LHCN-M2 (cell line): ENCODE measurements at places on chromosomes 12 and 14.

DNA sequence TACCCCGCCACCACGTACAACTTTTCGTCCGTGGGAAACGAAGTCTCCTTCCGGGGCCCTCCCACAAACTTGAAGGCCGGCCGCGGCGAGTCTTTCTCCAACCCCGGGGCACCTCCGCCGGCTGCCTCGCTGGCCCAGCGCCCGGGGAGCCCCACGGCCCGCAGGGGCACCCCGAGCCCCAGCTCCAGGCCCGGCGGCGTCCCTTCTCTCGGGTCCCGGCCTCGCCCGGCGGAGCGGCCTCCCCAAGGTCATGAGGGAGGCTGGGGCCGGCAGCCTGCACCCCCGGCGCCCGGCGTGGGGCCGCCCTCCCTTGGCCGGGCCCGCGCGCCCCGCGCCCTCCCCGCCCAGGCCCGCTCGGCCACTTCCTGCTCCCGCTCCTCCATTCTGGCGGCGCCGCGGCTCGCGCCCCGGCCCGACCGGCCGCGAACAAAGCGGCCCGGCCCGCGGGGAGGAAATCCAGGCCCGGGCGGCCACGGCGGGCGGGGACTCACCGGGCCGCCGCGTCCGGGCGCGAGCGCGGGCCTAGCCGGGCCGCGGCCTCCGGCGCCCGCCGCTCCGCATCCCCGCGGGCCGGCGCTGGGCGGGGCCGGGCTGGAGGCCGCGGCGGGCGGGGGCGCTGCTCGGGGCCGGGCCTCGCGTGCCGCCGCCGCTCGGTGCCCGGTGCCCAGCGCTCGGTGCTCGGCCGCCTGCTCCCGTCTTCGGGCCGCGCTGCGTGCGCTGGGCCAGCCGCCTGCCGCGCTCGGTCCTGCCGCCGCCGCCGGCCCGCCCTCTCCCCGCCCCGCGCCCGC is at the start of gene AKT1:
Gene AKT1, minus strand, starts transcription at position 756 of the 788 bp plus-strand sequence. CDS start 3,105 bp downstream, outside the sequence.
- no peak for DNase-seq

DNA sequence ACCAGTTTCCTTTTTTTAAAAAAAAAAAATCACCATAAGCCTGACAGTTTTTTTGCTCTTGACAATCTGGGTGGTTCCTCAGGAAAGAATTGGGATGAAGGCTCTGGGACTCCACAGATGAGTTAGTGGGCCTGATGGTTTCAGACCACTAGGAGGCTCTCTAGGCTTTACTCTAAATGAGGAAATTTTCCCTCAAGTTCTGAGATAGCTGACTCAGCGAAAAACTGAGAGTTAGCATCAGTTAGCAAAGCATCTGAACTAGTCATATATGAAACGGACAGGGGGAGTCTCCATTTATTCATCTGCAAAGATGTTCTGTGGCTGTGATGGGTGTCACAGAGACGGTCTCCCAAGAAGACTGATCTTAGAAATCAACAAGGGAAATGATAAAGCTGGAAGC is 314.3 kb upstream of the OR4E1 start:
- peak; percentile 7 for DNase-seq

DNA sequence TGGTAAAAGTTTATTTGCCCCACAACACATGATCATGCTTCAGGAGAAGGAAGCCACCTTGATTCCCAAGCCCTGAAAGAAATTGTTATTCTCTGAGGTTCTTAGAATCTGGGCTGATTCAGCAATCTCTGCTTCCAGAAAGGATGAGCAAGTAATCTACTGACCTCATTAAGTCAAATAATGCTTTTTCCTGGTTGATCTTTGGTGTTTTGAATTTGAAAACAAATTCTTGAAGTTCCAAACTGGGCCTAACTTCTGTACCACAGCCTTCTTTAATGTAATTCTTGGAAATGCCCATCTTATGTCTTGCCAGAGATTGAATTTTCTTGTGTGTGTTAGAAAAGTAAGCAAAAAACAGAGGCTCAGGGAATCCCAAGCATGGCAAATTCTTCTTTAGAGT is 319.2 kb upstream of the DDHD1 start:
- DNase-seq = no peak

DNA sequence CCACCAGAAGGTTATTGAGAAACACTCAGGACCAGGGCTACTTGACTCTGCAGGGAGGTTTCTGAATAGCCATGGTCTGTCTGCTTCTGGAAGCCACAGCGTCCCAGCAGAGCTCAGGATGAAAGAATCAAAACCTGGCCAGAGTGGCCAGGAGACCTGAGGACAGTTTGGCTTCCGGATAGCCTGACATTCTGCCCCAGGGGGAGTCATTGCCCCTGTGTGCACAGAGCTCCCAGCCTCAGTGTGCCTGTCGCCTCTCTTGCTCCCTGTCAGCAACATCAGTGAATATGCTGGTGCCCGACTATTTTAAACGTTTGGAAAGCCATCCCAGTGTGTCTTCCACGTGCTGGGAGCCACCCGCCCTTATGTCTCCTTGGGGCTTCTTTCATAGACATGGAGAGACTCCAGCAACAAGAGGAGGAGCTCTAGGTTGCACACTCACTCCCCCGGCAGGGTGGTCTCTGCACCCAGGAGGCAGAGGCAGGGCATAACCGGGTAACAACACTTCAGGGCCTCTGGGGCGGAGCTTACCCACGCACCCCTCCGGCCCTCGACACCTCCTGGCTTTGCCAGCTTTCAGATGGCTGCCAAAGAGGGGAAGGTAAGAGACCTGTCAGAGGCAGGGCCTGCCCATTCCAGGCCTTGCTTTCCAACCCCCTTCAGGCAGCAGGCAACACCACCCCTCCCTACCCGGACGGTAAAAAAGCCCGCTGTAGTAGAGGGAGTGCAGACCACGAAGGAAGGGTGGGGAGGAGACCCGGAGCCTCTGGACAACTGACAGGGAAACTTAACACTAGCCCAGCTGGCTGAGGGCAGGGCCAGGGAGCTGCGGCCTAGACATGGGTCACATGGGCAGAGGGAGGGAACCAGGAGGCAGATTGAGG is 19.0 kb upstream of the SLC6A12 start:
- peak; percentile 9 for DNase-seq

- peak; percentile 41 for DNase-seq
These were observed 14.9 kb downstream of the C2CD5 start for GRCh38 chr12:22529281-22530060.
